ENCODE measurements at places on chromosomes 3 and 15.

DNA sequence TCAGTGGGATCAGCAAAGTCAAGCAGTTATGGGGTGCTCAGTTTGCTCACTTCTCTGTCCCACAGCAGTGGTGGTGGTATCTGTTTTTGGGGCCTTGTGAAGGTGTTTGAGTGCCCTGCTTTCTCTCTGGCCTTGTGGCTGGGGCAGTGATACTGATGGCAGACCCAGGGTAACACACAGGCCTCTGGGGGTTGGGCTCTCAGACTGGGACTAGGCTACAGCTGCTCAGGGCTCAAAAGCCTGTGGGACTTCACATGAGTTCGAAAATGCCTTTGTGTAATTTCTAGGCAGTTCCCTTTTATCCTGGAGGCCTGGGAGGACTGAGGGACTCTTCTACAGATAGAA is 75.3 kb downstream of the STXBP5L start:
- DNase-seq = no peak

DNA sequence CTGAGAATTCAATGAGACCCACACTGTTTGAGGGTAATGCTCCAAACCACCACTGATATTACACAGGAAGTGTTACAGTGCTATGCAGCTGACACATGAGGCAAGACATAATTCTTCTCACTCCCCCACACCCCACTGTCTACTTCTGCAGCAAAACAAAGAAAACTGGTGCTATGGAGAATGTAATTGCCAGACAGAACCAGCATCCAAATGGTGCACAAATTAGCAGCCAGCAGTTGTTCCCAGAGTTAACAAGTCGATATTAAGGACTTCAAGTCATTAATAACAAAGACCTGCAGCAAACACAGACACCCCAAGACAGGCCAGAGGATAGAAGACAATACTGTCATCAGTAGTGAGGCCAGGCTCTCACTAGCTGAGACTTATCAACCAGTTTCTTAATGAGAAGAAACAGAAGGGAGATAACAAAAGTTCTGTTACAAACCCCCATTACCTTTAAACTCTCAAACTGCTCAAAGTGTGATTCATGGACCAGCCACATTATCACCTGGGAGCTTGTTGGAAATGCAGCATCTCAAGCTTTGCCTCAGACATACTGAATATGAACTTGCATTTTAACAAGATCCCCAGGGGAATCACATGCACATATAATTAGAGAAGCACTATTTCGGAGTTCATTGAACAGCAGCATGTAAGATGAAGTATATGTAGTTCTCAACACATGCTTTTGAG is 58.7 kb upstream of the FNDC3B start:
- DNase-seq = no peak

- no peak for DNase-seq
Observed at GRCh38 chr15:61816856-61817255, 243.4 kb downstream of the VPS13C start.

- DNase-seq = no peak
Observed at GRCh38 chr15:58406811-58407210, 25.0 kb upstream of the LIPC start.

- DNase-seq = no peak
Observed at GRCh38 chr3:140358686-140359085, 319.2 kb upstream of the TRIM42 start.

DNA sequence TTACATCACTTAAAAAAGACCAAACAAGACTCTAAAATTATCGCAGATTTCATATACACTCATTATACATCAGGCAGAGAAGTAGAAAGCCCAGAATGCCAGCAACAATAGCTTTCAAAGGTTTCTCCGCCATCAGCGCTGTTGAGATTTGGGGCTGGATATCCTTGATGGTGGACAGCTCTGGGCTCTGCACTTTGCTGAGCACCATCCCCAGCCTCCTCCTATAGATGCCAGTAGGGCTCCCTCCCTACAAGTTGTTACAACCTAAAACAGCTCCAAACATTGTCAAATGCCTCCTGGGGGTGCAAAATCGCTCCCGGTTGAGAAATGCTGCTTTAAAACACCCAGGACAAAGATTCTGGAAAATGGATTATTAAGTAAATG is 73.5 kb downstream of the ATP10A start:
- no peak for DNase-seq

DNA sequence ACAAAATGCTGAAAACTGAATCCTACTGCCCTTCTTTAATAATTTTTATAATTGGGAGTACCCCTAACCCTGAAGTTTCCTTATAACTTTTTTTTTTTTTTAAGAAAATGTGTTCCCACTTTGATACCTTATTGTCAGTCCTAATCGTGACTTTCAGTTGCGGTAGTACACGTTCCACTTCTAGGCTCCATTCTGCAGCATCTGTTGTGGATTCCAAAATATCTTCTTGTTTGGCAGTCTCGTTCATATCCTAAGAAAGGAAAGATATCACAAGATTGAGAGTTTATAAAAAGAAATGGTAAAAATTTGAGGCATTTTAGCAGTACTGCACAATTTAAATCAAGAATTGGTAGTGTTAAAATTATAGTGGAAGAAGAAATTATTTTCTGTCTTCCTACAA is 30.8 kb downstream of the IFT57 start:
- DNase-seq = no peak

GRCh38 chr3:155835341-155836071 is 18.7 kb downstream of the SLC33A1 start:
- DNase-seq = no peak

DNA sequence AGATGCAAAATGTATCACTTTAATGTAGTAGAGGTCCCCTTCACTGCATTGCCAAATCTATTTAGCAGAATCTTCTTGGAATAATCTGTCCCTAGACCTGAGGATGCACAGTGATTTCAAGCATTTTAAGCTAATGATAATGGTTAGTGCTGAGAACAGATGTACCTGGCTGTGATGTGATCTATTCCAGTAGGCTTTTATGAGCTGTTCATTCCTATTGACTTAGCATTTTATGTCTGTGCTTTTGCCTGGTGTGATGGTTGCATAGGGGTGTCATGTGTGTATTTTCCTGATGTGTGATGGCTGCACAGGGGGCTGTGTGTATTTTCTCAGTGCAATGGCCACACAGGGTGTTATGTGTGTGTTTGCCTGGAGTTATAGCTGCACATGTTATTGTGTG is 272.9 kb downstream of the TIGIT start:
- DNase-seq = no peak

DNA sequence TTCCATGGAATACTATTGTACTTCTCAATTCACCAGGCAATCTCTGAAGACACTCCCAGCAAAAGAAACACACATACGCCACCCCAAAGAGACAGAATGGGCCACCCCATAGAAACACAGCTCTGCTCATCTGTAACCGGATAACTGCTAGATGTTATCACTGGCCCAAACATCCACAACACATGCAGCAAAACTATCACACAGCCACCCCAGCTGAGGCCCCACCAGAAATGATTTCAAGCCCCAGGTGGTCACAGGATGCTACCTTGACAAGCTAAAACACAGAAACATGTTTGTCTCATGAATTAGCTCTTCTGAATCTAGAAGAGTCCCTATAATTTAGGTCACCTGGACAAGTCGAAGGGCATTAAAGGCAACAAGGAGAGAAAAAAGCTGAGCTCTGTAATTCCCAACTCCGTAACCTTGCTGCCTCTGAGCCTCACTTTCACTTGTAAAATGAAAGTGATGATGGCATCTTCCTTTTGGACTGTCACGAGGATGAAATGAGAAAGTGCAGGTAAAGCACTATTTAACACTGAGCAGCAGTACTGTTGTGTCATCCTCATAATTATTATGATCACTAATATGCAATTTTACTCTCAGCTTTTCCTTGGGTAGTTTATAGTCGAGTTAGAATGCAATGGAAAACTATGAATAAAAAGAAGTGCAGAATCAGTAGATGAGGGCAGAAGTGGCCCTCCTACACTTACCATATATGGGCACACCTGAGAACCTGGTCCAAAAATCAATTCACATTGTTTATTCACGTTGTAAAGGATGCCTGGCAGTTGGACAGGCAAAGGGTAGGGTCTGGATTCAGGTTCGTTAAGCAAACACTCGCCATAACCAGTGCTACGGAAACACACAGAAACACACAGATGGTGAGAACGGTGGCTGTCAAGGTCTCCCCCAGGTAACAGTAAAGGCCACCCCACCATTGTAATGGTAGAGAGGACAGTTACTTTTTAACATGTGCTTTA is 38.6 kb downstream of the ADAMTS9 start:
- DNase-seq = no peak

GRCh38 chr15:60682115-60682514 is 203.2 kb upstream of the ICE2 start:
- no peak for DNase-seq

DNA sequence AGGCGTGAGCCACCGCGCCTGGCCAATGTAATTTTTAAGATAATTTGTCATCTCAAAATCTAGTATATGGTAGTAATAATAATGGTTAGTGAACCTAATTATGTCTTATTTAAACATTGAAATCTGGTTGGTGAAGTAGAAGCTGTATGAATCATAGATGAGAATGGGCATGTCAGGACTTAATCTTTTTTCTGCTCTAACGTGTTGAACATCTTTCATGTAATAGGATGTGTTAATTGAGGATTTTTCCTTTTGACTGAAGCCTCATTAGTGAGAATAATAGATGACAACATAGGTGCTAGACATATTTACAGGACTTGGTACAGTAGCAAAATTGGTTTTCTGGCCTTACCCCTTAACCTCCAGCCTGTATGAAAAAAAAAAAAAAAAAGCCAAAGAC is 835.6 kb downstream of the IGSF11 start:
- DNase-seq = no peak

- DNase-seq = no peak
Observed at GRCh38 chr3:46680298-46680826, 13.1 kb downstream of the ALS2CL start.

- DNase-seq = peak; percentile 32
Observed at GRCh38 chr3:14608298-14608697, 43.3 kb upstream of the CCDC174 start.

DNA sequence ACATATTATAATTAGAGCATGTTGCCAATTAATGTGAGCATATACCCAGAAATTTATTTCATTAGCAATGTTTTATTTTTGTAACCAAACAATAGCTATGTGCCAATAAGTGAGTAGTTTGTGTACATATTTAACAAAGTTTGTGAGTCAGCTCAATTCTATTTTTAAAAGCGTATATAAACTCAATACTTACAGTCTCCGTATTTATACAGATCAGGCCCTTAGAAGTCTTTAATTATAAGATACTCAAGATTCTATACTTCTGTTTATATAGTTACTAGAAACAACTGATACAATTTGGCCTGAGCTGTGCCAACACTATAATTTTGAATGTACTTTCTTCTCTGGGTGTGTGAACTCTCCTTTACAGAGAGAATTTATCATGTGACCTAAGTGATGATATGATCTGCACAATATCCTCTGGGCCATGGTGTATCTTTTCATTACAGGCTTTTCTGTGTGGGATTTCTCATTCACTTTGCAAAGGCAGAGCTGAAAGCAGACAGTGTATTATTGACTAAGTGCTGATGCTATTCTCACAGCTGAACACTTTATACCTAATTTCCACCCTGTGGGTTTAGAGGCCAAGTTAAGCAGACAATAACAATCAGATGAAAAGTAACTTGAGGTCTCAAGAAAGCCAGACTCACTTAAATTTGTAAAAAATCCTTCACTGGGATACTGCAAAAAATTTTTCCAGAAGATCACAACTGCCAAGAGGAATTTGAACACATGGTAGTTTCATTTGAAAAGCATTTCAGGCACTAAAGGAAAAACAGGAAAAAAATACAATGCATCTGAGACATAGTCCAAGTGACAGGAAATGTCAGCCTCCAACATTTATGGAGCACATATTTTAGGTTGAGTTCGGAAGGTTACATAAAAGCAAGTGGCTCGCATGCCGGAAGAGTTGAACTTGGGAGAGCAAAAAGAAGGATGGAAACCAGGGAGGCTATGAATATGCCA is 277.9 kb upstream of the SEMA6D start:
- no peak for DNase-seq

DNA sequence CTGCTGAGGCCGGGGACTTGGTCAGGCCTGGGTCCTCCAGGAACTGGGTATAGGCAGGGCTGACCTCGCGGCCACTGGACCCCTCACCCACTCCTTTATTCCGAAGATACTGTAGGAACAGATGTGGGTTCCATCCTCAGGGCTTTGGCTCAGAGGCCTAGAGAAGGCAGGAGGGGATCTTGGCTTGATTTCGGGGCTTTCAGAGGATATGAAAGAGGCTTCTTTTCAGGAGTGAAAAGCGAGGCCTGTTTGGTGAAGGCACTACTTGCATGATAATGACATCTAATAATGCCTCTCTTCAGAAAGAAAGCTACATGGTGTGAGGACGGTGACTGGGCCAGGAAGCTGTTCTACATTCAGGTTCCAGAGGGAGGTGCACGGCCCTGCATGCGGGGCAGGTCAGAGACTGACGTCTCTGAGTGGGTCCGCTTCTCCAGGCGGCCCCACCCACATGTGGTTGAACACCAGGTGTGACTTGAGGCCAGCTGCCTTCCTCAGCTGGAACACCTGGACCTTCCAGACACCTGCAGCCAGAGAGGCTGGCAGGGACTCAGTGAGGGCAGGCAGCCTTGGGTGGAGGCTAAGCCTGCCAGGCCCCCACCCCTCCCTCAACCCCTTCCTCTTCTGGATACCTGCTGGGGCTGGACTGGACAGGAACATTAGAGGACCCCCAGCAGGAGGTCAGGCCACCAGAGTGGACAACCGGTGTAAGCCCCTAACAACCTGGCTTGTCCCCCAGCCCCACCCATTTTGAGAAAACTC is 31.1 kb upstream of the HHATL start:
- no peak for DNase-seq

GRCh38 chr15:49023354-49023753 is 22.9 kb downstream of the SECISBP2L start:
- DNase-seq = no peak

DNA sequence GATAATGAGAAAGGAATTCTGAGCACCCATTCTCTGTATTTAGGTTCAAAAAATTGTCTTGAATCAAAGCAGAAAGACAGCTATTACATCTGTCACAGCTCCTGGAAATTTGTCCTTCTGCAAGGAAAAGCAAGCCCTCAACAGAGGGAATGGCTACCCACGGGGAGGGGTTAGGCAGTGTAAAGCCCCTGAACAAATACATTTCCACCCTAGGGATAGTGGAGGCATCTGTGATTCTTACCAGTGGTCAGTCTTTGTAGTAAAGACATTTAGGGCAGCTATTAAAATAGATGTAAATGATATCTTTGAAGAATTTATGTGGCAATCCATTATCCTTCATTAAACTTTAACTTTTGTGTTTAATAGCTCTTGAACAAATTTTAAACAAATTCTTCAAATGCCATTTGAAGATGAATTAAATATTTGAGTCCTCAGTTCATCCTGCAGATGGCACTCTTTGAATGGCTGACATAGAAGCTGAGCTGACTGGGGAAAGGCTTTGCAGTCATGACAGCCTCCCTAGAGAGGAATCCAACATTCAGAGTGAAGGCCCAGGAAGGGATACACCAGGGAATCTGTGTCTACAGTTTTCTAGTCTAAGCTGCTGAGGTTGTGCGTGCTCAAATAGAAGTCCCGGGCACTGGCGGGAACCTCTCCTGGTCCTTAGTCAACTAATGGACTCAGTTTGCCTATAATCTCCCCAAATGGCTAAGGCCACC is 359.7 kb upstream of the ROPN1 start:
- peak; percentile 53 for DNase-seq
